ENCODE measurements at places on chromosomes 4 and X.

DNA sequence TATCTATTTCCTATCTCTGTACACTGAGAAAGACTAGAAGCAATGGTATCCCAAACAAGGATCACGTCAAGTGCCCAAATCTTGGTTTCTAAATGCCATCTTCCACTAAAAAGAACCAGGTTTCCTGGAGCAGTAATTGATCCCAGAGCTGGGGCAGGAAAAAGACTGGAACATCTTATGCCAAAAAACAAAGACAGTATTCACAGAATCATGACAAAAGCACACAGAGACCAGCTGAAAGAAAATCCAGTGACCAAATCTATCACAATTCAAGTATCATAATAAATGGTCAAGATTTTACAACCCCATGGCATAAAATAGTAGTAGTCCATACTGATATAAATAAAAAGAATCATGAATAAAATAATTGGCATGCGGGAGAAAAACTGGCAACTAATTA lies 44.9 kb downstream of the CENPC start:
- DNase-seq, result no peak

DNA sequence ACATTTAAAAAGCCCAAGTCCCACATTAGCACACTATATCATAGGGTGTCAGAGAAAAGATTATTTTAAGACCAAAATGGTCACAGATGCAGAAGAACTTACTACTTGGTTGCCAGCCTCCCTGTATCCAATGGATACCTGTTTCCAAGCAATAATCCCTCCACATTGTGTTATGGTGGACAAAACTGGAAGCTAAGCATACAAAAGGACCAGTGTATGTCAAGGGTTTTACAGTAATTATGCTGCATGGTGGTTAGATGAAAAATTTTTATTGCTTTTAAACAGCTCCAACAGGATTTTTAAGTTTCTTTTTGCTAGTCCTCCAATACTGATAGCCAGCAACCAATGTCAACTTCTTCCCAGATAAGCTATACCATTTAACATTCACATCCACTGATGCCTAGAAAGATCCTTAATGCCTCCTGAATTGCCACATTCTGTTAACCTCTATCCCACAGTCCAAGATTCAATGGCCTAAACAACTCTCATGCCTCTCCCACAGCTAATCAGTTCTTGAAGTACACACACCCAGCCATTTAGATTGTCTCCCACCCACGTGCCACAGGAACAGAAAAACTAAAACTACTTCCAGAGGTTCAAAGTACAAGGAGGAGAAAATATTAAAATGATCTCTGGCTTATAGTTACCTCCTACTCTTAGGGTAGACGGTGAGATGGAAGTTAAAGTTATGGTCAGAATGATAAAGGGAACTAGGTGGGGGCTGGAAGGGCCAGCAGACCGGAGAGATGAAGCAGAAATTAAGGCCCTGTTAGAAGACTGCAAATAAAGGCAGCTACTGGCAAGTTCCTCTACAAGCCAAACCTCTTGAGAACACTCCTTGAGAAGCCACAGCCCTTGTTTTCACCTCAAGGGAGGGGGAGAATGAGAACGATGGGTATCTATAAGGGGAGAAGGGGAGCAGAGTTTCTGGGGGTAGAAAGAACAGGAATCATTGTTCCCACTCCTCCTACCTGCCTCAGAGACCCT lies 5.5 kb downstream of the MED14 start:
- DNase-seq, result no peak

- no peak for DNase-seq
These were observed 10.5 kb downstream of the ARL13A start for GRCh38 chrX:100979881-100980607.

GRCh38 chr4:119752936-119753335 lies 124.3 kb upstream of the PDE5A start:
- DNase-seq, result no peak

GRCh38 chr4:28225050-28225449 lies 1364.4 kb downstream of the STIM2 start:
- DNase-seq, result peak; percentile 48

- no peak for DNase-seq
These were observed 41.0 kb upstream of the MAB21L2 start for GRCh38 chr4:150540959-150541360.

- DNase-seq, result no peak
These were observed 108.9 kb downstream of the NR3C2 start for GRCh38 chr4:148333265-148333664.

- no peak for DNase-seq
These were observed 3.3 kb upstream of the ZNF518B start for GRCh38 chr4:10460313-10461047.

DNA sequence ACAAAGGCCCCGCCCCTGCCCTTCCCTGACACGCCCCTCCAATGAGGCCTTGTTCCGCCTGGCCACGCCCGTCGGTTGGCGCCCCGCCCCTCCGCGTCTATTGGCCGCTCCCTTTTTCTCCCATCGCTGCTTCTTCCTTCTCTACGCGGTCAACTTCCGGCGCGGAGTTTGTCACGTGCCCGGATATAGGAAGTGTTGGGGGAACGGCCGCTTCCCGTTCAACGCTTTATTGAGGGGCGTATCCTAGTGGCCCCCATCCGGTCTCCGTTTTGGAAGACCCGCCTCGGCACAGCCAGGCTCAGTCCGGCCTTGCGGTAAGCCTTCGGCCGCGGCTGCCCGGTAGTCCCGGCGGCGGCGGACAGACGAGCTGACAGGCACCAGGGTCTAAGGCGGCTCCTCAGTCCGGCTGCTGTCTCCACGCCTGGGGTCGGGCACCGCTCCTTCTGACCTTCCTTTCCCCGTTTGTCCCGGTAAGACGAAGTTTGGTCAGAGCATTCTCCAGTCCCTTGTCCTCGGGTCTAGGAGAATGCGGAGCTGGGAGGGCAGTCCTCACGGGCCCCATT lies at the start of gene EXOC1:
TSS of gene EXOC1 (plus strand) at position 165 of the 563 bp plus-strand sequence. CDS start 4,676 bp downstream, outside the sequence.
- peak; percentile 99 for DNase-seq

DNA sequence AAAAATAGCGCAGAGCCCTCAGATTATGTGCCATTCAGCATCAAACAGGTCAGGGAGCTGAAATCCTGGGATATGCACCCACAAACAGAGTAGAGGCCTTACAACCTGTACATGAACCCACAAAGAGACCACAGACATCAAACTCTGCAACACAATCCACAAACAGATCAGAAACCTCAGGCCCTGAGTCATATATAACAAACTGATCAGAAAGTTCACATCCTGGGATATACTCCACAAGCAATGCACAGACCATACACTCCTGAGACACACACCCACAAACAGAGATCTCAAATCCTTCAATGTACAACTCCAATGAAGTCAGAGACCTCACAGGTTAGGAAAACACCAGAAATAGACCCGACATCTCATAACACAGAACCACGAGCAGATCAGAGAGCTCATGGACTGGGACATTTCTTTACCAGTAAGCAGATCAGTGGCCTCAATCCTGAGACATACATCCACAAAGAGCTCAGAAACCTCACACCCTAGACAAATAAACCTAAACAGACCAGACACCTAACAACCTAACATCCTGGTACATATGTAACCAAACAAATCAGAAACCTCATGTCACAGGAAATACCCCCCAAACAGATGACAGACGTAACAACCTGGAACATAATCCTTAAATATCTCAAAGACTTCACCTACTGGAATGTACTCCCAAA lies 24.2 kb downstream of the SUV39H1 start:
- DNase-seq, result no peak

- no peak for DNase-seq
These were observed 82.9 kb downstream of the DKK2 start for GRCh38 chr4:106953036-106953705.

DNA sequence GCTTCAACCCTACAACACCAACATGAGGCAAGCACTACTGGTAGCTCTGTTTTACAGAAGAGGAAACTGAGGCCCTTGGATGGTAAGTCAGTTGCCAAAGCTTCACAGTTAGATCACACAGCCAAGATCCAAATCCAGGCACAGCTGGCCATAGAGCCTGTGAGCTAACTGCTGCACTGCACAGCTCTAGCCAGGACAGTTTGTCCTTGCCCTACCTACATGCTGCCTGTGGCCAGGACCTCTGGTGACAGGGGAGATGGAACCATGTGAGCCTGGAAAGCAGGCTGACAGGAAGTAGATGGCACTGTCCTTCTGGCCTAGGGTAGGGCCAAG lies 257.8 kb downstream of the FBXW7 start:
- DNase-seq, result no peak

DNA sequence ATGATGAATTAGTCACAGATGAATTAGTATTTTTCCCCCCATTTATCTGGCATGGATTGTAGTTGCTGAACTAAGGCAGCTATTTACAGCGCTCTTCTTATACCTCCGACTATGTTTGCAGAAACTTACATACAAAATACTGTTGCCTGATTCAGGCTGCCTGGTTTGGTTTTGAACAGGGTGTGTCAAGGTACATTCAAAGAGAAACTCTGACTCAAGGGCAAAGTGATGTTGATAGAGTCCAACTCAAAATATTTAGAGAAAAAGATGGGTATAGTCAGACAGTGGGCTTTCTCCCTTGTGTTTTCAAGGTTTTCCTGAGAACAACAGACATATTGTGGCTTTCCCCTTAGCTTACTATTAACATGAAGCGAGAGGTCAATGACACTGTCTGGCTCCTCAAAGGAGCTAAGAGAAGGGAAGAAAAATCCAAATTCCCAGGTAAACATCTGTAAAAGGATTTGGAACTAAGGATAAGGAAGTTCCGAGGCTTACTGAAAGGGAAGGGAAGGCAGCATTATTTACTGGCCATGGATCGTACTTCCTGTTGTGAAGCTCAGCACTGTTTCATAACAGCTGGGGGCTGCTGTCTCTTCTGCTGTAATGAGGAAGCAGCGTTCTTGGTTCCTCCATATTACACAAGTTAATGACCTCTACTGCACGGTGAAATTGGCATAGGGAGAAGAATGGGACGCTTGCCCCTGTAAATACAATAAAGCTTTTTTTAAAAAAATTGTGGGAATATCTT lies 30.9 kb downstream of the FAM9C start:
- DNase-seq, result no peak

- no peak for DNase-seq
These were observed 529.6 kb upstream of the SPANXN1 start for GRCh38 chrX:144717682-144718081.

DNA sequence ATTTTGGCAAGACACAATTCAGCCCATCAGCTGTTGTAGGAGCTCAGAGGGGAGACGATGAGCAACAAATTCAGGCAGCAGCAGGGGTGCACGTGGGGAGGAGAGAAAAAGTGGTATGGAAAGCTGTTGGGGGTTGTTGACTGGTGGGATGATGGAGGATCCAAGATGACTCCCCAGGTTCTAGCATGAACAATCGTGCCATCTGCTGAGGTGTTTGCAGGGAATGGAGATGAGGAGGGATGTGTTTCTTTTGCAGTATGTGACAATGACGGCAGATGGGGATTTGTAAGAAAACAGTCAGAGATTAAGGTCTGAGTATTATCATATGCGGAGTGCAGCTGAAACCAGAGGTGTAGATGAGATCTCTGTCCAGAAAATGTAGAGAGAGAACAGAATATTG lies 63.3 kb downstream of the SEL1L3 start:
- DNase-seq, result no peak

GRCh38 chrX:15694941-15695451 lies 30.4 kb upstream of the CLTRN start:
- DNase-seq, result no peak

DNA sequence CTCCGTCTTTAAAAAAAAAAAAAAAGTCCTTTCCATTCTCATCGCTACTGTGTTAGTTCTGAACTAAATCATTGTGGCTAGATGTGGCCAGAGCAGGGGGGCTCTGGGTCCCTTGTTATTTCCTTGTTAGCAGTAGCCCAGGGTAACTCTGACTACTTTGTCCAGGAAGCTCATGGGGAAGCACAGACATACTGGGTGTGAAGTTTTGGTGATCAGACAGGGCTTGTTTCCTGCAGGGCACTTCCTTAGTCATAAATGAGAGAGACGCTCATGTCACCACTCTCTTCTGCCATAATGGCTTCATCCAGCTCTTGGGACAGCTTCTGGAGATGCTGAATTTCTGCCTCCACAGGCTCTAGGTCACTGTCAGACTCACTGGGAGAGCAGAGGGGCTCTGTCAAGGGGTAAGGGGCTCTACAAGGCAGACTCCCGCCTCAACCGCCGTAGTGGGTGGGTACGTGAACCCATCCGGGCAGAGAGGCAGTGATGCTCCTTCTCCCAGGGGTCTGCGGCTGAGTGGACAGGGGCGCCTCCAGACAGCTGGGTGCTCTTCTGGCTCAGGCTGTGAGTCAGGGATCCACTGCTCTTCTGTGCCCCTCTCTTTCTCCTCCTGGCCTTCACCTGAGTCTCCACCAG lies 12.9 kb downstream of the STIM2 start:
- DNase-seq, result no peak

DNA sequence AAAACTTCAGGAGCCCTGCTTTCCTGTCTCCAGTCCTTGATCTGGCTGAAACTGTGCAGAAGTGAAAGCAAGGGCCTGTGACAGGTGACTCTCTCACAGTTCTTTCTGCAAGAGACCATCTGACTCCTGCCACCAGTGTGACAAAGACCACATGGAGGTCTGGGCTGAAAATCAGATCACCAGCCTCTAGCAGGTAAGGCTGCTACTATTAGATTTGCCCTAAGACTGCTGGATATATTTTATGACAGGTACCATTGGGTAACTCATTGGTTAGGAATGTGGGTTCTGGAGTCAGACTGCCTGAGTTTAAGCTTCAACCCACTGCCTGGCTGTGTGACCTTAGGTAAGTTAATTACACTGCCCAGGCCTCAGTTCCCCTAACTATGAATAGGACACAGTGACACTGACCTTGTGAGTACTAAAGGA lies 163.3 kb upstream of the SLC7A11 start:
- DNase-seq, result no peak

DNA sequence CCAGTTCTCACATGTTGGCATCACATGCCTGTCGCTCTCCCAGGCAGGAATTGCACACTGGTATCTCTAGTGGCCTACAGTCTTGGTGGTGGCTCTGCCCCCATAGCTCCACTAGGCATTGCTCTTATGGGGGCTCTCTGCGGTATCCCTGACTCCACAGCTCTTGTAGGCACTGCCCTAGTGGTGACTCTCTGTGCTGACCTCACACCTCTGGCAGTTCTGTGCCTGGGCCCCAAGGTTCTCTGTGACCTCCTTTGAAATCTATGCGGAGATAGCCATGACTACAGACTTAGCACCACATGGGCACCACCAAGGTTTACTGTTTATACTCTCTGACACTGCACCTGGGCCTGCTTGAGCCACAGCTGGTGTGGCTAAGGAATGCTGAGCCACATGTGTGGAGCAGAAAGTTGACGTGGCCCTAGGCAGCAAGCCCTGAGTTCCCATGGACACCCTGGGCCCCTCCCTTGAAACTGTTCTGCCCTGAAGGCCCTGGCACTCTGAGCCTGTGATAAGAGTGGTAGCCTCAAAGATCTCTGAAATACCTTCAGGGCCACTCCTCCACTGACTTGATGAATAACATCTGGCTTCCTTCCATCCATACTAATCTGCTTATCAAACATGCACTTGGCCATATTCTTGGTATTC lies 8.0 kb downstream of the SLC9B1 start:
- no peak for DNase-seq

DNA sequence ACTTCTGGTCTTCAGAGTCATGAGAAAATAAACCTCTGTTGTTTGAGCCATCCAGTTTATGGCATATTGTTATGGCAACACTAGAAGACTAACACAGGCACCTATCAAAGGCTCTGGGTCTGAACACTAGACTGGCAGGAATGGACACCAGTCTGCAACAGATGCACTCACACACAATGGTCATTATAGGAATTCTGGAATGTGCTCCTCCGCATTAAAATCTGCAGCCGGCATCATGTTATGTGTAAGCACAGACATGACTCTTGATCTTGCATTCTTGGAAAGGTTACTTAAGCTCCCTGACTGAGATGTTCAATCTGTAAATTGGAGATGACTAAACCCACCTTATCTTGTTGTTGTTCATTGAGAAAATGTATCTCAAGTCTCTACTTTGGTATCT lies 112.3 kb upstream of the ZNF518B start:
- DNase-seq, result no peak
